ENCODE measurements at places on chromosomes 4 and X.

DNA sequence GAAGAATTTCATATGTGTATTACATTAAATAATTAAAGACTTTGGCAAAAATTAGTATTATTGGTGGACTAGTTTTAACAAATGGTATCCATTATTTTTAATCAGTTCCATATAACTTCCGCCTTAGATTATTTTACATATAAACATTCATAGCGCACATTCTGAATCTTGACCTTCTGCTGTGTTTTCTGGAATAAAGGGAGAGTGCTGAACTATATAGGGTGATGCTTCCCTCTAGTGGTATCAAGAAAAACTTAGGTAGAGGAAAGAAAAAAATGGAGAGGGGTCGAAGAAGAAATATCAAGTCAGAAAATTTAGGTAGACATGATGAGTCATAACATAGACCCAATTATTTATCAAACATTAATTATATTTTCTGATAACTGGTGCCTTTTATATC, 155.6 kb upstream of the PACRGL start:
- no peak for DNase-seq

GRCh38 chr4:142741995-142742394, 104.1 kb downstream of the INPP4B start:
- DNase-seq, result no peak

DNA sequence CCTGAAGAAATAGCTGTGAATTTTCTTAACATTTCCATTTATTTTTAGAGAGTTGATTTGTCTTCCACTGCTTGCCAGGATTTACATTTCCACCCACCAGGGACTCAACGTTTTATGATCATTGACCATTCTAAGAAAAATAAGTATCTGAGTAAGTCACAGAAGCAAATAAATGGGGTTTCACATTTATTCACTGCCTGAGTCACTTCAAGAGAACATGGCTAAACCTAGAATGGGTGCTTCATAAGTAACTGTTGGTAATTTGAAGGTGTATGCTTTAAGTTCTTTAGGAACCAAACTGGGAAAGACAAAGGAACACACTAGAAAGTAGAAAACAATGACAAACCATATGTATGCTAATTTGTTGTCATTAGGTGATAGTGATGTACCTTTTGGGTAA, 43.2 kb upstream of the GRIA3 start:
- no peak for DNase-seq

DNA sequence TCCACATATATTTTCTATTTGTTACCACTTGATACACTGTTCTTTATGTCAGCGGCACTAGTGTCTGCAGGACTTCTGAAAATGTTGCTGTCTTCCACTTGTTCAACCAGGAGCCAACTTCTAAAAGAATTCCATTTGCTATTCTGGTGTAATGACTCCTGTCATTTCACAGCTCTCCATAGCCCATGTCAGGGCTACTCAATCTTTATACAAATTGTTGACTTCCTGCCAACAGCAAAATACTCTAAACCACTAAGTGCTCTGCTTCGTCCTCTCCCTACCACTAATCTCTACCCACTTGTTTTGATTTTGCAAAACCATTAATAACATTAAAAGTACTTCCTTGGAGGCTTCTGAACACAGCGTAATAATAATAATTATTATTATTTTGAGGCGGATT, 7.2 kb downstream of the CTSO start:
- DNase-seq, result no peak

DNA sequence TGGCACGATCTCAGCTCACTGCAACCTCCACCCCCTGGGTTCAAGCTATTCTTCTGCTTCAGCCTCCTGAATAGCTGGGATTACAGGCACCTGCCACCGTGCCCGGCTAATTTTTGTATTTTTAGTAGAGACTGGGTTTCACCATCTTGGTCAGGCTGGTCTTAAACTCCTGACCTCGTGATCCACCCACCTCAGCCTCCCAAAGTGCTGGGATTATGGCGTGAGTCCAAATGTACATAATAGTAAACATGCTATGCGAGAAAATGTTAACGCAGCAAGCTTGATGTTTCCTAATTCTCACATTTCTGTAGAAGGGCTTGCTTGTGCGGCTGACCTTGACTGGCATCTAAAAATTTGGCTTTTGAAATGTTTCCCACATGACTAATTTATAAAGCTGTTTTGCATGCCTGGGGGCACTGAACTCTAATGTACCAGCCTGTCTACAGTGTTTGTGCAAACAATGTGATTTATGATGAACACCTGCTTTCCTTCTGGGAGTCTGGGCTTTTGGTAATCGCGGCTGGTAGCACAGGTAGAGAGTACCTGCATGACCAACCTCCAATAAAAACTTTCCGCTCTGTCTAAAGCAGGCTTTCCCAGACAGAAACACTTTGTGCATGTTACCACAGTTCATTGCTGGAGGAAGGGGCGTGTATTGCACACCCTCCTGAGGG, 216.8 kb downstream of the IL15 start:
- DNase-seq, result no peak

Data from activated CD4-positive, CD25-positive, alpha-beta regulatory T cell treated with anti-CD3 and anti-CD28 coated beads, Interleukin-2, amount 50 U/mL, for 16 hours (primary cell).